Smooth muscle cell of the brain vasculature (primary cell): ENCODE measurements at places on chromosomes 7 and 10.

DNA sequence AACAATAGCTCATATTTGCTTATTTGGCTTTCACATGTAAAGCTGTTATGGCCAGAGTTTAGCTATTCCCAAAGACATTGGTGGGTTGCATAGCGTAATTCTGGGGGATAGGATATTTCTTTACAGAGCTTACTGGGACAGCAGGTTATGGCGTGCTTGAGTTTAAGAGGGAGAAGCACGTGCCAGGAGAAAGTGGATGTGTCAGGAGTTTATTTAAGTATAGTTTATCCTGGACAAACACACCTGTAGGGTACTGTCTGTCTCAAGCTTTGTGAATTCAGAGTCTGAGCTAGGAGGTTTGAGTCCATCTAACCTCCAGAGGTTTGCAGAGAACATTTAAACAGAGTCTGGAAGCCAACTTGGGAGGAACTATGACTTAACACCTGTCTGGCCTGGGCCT, 21.3 kb downstream of the GBF1 start:
- DNase-seq: no peak

GRCh38 chr10:5470062-5470751, 29.2 kb downstream of the CALML5 start:
- DNase-seq: no peak

GRCh38 chr7:92872701-92873100, 36.3 kb upstream of the CDK6 start:
- no peak for DNase-seq

DNA sequence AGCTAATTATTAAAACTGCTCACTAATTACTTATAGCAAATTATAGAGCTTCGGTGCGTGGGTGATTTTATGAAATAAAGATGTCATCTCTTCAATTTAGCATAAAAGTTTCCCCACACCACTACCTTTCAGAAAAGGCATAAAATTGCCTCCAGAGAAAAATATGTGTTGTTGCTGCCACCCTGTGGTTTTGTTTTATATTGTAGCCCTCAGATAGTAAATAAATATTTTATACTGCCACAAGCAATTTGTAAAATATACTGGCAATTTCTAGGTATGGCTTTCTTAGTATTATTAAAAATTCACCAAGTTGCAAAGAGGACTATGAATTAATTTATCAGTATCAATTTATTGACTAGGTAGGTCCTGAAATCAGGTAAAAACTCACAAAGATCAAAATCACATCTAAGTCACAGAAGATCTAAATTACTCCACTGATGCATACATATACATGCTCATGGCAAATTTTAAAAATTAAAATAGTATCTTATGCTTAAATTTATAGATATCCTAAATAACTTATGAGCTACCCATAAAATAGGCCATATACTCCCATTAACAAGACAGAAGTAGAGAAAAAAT, 26.5 kb downstream of the ASNS start:
- DNase-seq: no peak

- peak; percentile 9 for DNase-seq
Measured at GRCh38 chr7:112869111-112869774, 79.0 kb upstream of the TMEM168 start.

DNA sequence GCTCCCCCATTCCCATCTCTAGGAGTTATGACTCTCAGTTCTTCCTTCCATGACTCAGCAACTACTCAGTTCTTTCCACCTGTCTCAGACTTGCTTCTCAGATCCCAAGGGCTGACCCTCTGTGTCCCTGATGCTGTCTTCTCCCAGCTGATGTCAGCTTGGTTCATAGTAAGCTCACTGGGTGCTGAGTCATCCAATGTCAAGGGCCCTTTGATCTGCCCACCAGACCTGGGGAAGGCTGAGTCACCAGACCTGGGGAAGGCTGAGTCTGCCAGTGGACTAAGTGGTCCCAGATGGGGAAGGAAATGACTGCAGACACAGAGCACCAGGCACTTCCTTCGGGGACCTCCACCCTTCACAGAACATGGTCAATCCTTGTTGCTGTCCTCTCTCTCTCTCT, 76.1 kb upstream of the ZEB1 start:
- peak; percentile 70 for DNase-seq

GRCh38 chr10:104076743-104077160, 8.9 kb downstream of the COL17A1 start:
- peak; percentile 77 for DNase-seq

- DNase-seq: no peak
Measured at GRCh38 chr10:99548041-99548530, 15.3 kb downstream of the NKX2-3 start.
